ENCODE measurements at places on chromosomes 12 and 14. TPM values are rescaled to one million over a fixed set of nuclear protein-coding genes. Genes with fewer than 3 reads are reported as not detected.

DNA sequence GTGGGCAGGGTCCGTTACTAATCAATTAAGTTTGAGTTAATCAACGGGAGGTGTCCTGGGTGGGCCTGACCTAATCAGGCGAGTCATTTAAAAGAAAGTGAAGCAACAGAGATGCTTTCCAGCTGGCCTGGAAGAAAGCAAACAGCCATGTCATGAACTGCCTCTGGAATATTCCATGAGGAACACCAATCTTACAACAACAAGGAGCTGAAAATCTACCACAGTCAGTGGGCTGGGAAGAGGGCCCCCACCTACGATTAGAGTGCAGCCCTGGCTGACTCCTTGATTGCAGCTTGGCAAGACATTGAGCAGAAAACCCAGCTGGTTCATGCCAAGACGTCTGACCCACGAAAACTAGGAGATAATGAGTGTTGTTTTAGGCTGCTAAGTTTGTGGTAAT lies 56.2 kb downstream of the SSPN start:
- DNase-seq: no peak

DNA sequence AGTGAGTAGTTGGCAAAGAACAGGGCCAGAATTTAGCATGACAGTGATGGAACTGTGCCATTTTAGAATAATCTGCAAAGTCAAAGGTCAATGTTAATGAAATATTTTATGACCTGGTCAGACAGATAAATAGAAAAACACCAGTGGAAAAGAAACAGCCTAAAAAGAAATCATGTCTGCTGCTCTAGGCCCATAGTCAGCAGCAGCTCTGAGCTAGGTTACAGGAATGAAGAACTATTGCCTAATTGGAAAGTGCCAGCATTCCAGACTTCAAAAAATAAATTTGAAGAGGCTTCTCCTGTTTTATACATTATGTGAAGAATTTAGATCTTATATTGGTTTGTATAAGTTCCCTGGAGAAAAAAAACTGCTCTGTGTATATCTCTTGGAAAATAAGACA lies 9.8 kb downstream of the NPC2 start:
- no peak for DNase-seq

- no peak for DNase-seq
Observed at GRCh38 chr14:26761532-26761931, 163.7 kb upstream of the NOVA1 start.

- no peak for DNase-seq
Observed at GRCh38 chr14:71554323-71554722, 377.9 kb upstream of the RGS6 start.

ENDOU gene
- not detected for total RNA-seq

BEST3 gene
- total RNA-seq: not detected

TIMM9 gene
- total RNA-seq: 18.3 TPM
